ENCODE measurements at places on chromosomes 16 and 17. TPM values are rescaled to one million over a fixed set of nuclear protein-coding genes. Genes with fewer than 3 reads are reported as not detected.

CES4A gene
- not detected for total RNA-seq

KRTAP9-2 gene
- total RNA-seq, result not detected

KRT24 gene
- not detected for total RNA-seq

ALDH3A1 gene
- 0.16 TPM for total RNA-seq

GLIS2 gene
- 3.2 TPM for total RNA-seq

CACNA1H gene
- 2.0 TPM for total RNA-seq

PIK3R6 gene
- total RNA-seq, result not detected

SDK2 gene
- 0.31 TPM for total RNA-seq

MYH2 gene
- total RNA-seq, result 0.12 TPM

OR1F1 gene
- not detected for total RNA-seq

ADAD2 gene
- total RNA-seq, result not detected

PIPOX gene
- total RNA-seq, result 1.7 TPM

ZFHX3 gene
- total RNA-seq, result 2.4 TPM

CBX4 gene
- 20.5 TPM for total RNA-seq

OR1G1 gene
- total RNA-seq, result not detected

ATP5PD gene
- 488 TPM for total RNA-seq

SULT1A2 gene
- total RNA-seq, result 0.17 TPM

SLC12A3 gene
- not detected for total RNA-seq

PLA2G10 gene
- total RNA-seq, result not detected

FKBP10 gene
- total RNA-seq, result 139 TPM

LLGL2 gene
- 4.0 TPM for total RNA-seq

KRTAP9-4 gene
- not detected for total RNA-seq

CETP gene
- total RNA-seq, result not detected

USH1G gene
- not detected for total RNA-seq

EVPL gene
- total RNA-seq, result not detected

SMARCD2 gene
- total RNA-seq, result 138 TPM

ATP1B2 gene
- not detected for total RNA-seq

MYH1 gene
- total RNA-seq, result not detected

PRKCB gene
- total RNA-seq, result not detected

CCDC57 gene
- total RNA-seq, result 8.9 TPM

HSD17B1 gene
- 1.6 TPM for total RNA-seq

TBC1D3G gene
- total RNA-seq, result 0.50 TPM

OXLD1 gene
- 58.8 TPM for total RNA-seq

CCL7 gene
- not detected for total RNA-seq

SRCIN1 gene
- total RNA-seq, result 0.19 TPM

SCN4A gene
- 0.02 TPM for total RNA-seq

CLEC18A gene
- total RNA-seq, result 0.65 TPM

TBC1D3D gene
- total RNA-seq, result not detected

MYH11 gene
- total RNA-seq, result not detected

RAC3 gene
- total RNA-seq, result not detected
